CD4-positive, alpha-beta memory T cell (primary cell): ENCODE measurements at places on chromosomes 4 and X. TPM values are rescaled to one million over a fixed set of nuclear protein-coding genes. Genes with fewer than 3 reads are reported as not detected.

The ENPEP gene
- not detected for polyA plus RNA-seq

GRCh38 chr4:171235521-171235920, 577.7 kb upstream of the GALNTL6 start:
- no peaks in the 10 kb centered on the region for H3K27me3 ChIP-seq
- H3K36me3 ChIP-seq = no peaks in the 10 kb centered on the region
- no peak for DNase-seq
- no peaks in the 10 kb centered on the region for H3K4me1 ChIP-seq
- H3K4me3 ChIP-seq = no peak overlapping the region

DNA sequence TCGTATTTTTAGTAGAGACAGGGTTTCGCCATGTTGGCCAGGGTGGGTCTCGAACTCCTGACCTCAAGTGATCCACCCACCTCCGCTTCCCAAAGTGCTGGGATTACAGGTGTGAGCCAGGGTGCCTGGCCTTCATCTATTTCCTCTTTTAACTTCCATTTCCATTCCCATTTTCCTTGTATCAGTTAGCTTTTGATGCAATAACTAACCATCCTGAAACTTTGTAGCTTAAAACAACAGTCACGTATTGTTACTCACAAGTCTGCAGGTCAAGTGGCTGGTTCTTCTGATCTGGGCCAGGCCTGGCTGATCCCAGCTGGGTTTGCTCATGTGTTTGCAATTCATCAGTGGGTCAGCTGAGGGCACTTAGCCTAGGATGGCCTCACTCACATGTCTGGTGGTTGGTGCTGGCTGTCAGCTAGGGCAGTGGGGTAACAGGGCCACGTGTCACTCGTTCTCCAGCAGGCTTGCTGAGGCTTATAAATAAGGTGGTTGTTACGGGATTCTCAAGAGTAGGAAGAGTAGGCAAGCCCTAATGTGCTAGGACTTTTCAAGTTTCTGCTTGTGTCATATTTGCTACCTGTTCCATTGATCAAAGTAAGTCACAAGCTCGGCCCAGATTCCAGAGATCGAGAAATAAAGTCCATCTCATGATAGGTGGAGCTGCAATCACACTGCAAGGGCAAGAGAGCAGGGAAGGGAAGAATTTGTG, 88.2 kb downstream of the SOWAHB start:
- DNase-seq = no peak
- no peaks in the 10 kb centered on the region for H3K36me3 ChIP-seq
- H3K27ac ChIP-seq = no peak overlapping the region
- no peak overlapping the region for H3K4me3 ChIP-seq
- H3K4me1 ChIP-seq = no peaks in the 10 kb centered on the region

The TECRL gene
- not detected for polyA plus RNA-seq

GRCh38 chr4:163540977-163541376, 46.5 kb downstream of the TMA16 start:
- H3K4me3 ChIP-seq = no peak overlapping the region
- no peaks in the 10 kb centered on the region for H3K4me1 ChIP-seq
- H3K27ac ChIP-seq = no peak overlapping the region
- no peak for DNase-seq

The CEP44 gene
- 9.3 TPM for polyA plus RNA-seq

- DNase-seq = no peak
- no peaks in the 10 kb centered on the region for H3K36me3 ChIP-seq
- H3K4me3 ChIP-seq = no peak overlapping the region
- H3K27me3 ChIP-seq = no peaks in the 10 kb centered on the region
Measured at GRCh38 chr4:158013858-158014257, 159.0 kb downstream of the GASK1B start.

DNA sequence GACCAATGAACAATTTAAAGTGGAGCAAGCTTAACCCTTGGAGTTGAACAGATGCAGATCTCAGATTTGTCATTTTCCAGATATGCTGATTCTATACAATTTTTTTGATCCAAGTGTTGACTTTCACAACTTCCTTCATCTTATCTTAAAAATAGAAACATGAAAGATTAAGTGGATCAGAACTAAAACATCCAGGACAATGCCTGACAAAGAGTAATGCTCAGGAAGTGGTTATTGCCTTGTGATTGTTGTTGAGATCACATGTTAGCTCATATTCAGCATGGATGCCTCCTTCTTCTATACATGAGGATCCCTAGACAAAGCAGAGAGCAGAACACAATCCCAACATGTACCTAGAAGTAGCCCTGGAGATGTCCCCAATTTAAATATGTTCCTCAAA, 160.9 kb downstream of the PPARGC1A start:
- no peak for DNase-seq
- H3K4me1 ChIP-seq = no peaks in the 10 kb centered on the region
- H3K36me3 ChIP-seq = no peaks in the 10 kb centered on the region
- no peak overlapping the region for H3K4me3 ChIP-seq
- H3K27me3 ChIP-seq = no peaks in the 10 kb centered on the region

DNA sequence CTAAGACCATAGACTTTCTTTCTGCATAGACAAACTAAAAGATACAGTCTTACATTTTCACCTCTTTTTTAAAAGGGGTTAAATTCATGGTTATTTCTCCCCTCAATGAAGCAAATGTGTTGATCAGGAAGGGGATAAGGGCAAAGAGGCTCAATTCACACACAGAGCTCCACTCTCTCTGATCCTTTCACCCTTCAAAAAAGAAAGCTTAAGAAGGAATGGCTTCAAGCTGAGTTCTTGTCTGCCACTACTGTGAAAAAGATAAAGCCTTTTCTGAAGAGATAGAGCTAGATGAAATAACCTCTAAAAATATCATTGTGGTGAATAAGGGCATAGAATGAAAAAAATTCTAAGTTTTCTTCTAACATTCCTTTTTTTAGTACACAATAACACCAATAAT, 28.3 kb downstream of the SEPSECS start:
- no peak overlapping the region for H3K4me3 ChIP-seq
- H3K36me3 ChIP-seq = no peaks in the 10 kb centered on the region
- no peaks in the 10 kb centered on the region for H3K4me1 ChIP-seq
- no peak for DNase-seq

The USP17L5 gene
- not detected for polyA plus RNA-seq

GRCh38 chr4:37665333-37666320, 20.5 kb downstream of the RELL1 start:
- H3K27ac ChIP-seq = no peak overlapping the region
- no peak for DNase-seq

The MAGEA1 gene
- not detected for polyA plus RNA-seq

The RAB40AL gene
- not detected for polyA plus RNA-seq

DNA sequence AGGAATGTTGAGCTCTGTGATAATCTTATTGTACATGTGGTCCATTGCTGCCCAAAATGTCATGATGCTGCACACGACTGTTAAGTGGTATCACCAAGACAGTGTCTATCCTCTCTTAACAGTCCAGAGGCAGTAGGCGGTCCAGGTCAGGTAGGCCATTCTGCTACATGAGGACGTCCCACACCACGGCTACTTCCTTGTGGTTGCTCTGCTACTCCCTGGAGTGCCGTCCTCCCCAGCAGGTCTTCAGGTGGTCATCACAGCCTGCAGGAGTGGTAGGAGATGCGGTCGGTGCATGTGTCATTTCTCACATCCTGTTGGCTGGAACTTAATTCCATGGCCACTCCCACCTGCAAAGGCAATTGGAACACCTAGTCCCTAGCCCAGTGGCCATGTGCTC, 11.5 kb upstream of the STK32B start:
- H3K4me1 ChIP-seq = no peaks in the 10 kb centered on the region
- H3K27ac ChIP-seq = no peak overlapping the region
- DNase-seq = no peak
- no peak overlapping the region for H3K4me3 ChIP-seq
- no peaks in the 10 kb centered on the region for H3K27me3 ChIP-seq

DNA sequence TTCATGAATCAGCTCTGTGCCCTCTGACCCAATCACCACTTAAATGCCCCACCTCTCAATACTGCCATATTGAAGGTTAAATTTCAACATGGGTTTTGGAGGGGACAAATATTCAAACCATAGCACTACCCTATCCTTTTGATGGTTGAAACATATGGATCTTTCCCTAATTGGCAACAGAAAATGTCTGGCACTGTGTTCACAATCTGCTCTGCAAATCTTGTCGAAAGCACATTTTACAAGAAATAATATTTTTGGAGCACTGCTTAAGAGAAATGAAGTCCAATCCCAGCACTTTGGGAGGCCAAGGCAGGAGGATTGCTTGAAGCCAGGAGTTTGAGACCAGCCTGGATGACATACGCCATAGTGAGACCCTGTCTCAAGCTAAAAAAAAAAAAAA, 130.6 kb upstream of the FAM9C start:
- DNase-seq = no peak
- no peak overlapping the region for H3K4me3 ChIP-seq
- no peak overlapping the region for H3K27ac ChIP-seq
- H3K27me3 ChIP-seq = no peaks in the 10 kb centered on the region
- no peaks in the 10 kb centered on the region for H3K4me1 ChIP-seq

DNA sequence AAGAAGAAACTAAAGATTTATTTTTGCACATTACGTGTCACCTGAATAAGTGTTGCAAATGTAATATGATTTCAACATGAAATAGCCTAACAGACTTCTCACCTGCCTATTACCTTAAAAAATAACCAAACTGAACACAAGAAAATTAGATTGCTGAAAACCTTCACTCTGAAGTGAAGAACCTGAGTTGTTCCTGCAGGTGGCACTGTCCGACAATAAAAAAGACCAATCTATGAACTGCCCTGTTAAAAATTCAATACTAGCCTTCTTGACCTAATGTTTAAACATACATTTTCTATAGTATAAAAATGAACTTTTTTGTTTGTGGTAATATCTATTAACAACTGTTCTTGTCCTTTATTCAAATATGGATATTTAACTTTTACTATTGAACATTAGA, 69.2 kb upstream of the PNPLA4 start:
- DNase-seq = peak; percentile 26
- H3K4me3 ChIP-seq = no peak overlapping the region
- no peaks in the 10 kb centered on the region for H3K4me1 ChIP-seq
- no peaks in the 10 kb centered on the region for H3K36me3 ChIP-seq
- no peaks in the 10 kb centered on the region for H3K27me3 ChIP-seq

The RRH gene
- polyA plus RNA-seq = not detected

The USP17L13 gene
- not detected for polyA plus RNA-seq

- no peaks in the 10 kb centered on the region for H3K4me1 ChIP-seq
- H3K4me3 ChIP-seq = no peak overlapping the region
- no peak for DNase-seq
- no peaks in the 10 kb centered on the region for H3K27me3 ChIP-seq
- H3K36me3 ChIP-seq = no peaks in the 10 kb centered on the region
Measured at GRCh38 chrX:155745792-155746191, 133.0 kb upstream of the TMLHE start.

DNA sequence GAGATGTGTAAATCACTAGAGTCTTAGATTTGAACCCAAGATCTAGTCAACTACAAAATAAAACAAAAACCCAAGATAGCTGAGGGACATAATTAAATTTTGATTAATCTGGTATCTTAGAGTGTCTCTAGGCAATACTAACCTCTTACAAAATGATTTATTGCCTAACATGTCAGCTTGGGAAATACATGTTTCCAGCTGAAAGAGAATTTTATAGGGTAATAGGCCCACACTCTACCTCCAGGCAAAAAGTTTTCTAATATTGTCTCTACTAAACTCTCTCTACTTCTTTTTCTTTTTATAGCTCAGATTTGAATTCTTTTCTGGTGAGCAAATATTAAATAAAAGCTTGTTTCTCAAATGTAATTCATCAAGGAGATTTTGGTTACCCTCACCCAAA, 263.2 kb downstream of the IL15 start:
- H3K4me1 ChIP-seq = no peaks in the 10 kb centered on the region
- H3K4me3 ChIP-seq = no peak overlapping the region
- DNase-seq = no peak

The BMPR1B gene
- not detected for polyA plus RNA-seq

DNA sequence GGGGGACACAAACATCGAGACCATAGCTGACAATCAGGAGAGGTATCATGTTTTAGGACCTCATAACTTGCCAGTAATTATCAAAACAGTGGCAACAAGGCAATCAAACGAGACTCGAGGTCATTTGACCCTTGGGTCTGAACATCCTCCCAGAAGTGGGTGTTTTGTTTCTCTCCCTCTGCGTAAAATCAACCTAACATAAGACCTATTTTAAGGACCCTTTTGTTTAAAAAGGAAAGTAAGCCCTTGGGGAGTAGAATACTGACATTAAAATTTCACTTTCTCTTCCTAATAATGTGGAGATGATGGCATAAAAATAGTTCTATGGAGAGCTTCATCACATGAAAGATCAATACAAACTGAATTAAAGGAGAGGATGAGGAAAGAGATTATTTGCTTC, 106.2 kb upstream of the PUDP start:
- H3K27me3 ChIP-seq = no peaks in the 10 kb centered on the region
- no peaks in the 10 kb centered on the region for H3K4me1 ChIP-seq
- no peak overlapping the region for H3K4me3 ChIP-seq
- no peaks in the 10 kb centered on the region for H3K36me3 ChIP-seq

DNA sequence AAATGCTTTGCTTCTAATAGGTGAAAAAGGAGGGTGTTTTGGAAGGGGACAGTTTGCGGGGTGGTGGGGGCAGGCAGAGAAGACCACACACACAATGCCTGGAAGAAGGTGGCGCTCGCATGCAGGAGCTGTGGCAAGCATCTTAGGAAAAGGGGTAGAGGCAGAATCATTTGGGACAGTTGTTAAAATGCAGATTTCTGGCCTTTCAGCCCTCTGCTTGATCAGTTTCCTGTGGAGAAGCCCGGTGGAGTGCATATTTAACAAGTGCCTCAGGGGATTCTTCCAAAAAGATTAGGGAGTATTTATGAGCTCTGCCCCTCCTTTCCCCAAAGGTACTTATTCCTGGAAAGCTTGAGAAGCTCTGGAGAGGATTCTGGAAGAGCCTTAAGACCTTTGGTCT, 4.8 kb downstream of the NOCT start:
- H3K27me3 ChIP-seq = no peaks in the 10 kb centered on the region
- no peaks in the 10 kb centered on the region for H3K36me3 ChIP-seq
- H3K4me1 ChIP-seq = peaks cover 8% of the 10 kb centered on the region
- no peak overlapping the region for H3K27ac ChIP-seq

- no peaks in the 10 kb centered on the region for H3K36me3 ChIP-seq
- DNase-seq = no peak
- no peaks in the 10 kb centered on the region for H3K27me3 ChIP-seq
Measured at GRCh38 chr4:176400816-176401461, 81.2 kb downstream of the SPCS3 start.

DNA sequence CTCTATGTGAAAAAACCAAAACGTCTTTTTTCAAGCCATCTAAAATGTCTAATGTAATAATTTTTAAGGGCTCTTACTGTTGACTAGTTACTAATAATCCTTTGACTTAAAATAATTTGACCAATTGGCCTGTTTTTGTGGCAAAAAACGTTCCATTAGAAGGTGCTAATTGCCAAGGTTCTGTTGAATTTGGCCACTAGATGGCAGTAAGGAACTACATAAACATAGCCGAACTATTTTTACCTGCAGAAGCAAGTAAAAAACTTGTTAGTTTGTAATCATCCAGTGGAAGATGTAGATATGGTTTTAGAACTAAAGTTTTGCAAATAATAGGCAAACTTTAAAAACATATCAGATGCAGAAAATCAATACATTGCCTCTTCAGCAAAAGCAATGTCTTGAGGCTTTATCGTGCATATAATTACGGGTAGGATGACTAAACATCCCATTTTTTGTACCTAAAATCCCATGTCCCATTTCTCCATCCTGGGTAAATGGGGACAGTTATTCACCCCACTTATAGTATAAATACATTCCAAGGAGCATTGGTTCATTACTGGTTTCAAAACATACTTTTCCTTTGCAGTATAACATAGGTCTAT, 57.6 kb downstream of the PROM1 start:
- peak; percentile 56 for DNase-seq
- H3K4me3 ChIP-seq = no peak overlapping the region
- H3K27me3 ChIP-seq = no peaks in the 10 kb centered on the region

- no peaks in the 10 kb centered on the region for H3K4me1 ChIP-seq
- no peaks in the 10 kb centered on the region for H3K36me3 ChIP-seq
- H3K4me3 ChIP-seq = no peak overlapping the region
- no peak overlapping the region for H3K27ac ChIP-seq
- DNase-seq = no peak
Measured at GRCh38 chrX:110089656-110090403, 86.9 kb downstream of the TMEM164 start.

The RHOH gene
- polyA plus RNA-seq = 266 TPM
